Nephron progenitor cell (in vitro differentiated cells): ENCODE measurements at places on chromosomes 6 and 20.

DNA sequence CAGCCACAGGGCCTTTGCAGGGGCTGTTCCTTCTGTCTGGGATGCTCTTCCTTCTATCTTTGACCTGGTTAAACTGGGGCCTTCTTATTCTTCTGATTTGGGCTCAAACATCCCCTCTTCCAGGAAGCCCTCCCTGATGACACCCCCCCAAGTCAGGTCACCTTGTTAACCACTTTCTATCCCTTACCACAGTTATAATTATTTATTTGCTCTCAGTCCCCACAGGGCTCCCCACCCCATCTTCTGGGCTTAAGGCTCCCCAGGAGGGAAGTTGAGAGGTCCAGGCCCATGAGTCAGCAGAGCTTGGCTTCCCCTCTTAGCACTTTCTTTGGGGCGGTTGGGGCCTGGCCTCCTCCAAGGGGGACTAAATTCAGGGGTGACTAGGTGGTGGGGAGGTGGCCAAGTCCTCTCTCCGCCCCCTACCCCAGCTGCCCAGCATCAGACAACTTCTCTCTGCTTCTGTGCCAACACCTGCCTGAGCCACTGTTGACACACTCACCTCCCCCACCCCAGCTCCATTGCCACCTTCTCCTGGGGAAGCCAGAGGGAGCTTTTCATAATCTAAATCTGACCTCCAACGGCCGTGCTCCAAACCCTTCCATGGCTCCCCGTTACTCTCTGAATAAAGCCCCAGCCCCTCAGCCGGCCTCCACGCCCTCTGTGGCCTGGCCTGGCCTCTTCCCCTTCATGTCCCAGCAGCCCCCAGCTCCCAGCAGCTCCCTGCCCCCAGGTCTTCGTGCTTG, 70.0 kb downstream of the CEBPB start:
- DNase-seq, result no peak

DNA sequence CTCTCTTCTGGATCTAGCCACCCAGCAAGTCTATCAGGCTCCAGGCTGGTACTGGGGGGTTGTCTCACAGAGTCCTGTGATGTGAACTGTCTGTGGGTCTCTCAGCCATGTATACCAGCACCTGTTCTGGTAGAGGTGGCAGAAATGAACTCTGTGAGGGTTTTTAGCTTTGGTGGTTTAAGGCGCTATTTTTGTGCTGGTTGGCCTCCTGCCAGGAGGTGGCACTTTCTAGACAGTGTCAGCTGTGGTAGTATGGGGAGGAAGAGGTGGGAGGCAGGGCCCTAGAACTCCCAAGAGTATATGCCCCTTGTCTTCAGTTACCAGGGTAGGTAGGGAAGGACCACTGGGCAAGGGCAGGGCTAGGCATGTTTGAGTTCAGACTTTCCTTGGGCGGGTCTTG, 75.8 kb downstream of the SNAP91 start:
- no peak for DNase-seq

DNA sequence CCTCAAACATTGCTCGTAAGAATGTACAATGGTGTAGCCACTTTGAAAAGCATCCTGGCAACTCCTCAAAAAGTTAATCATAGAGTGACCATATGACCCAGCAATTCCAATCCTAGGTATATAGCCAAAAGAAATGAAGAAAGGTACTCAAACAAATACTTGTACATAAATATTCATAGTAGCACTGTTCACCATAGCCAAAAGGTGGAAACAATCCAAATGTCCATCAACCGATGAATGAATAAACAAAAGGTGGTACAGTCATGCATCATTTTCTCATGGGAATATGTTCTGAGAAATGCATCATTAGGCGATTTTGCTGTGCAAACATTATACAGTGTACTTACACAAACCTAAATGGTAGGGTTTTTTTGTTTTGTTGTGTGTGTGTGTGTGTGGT, 74.4 kb upstream of the TBC1D7 start:
- DNase-seq, result no peak

DNA sequence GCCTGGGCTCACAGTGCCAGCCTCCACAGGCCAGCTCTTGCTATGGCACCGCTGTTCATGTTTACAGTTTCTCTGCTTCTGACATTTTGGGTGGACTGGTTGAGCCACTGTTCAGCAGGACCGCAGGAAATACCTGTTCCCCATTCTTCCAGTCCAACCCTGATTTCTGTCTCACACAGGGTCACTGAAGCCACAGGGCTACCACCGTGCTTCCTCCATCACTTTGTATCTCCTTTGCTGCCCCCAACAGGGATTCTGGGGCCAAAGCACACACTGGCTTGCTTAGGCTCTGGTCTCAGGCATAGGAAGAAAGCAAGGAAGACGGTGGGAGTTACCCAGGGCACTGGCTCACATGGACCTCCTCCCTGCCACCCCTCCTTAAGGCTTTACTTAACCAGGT, 164.5 kb downstream of the UNC5CL start:
- DNase-seq, result no peak

- DNase-seq, result no peak
These were observed 226.4 kb upstream of the PLCB4 start for GRCh38 chr20:8842525-8842924.

GRCh38 chr20:38325905-38326304, 20.4 kb upstream of the LBP start:
- no peak for DNase-seq

DNA sequence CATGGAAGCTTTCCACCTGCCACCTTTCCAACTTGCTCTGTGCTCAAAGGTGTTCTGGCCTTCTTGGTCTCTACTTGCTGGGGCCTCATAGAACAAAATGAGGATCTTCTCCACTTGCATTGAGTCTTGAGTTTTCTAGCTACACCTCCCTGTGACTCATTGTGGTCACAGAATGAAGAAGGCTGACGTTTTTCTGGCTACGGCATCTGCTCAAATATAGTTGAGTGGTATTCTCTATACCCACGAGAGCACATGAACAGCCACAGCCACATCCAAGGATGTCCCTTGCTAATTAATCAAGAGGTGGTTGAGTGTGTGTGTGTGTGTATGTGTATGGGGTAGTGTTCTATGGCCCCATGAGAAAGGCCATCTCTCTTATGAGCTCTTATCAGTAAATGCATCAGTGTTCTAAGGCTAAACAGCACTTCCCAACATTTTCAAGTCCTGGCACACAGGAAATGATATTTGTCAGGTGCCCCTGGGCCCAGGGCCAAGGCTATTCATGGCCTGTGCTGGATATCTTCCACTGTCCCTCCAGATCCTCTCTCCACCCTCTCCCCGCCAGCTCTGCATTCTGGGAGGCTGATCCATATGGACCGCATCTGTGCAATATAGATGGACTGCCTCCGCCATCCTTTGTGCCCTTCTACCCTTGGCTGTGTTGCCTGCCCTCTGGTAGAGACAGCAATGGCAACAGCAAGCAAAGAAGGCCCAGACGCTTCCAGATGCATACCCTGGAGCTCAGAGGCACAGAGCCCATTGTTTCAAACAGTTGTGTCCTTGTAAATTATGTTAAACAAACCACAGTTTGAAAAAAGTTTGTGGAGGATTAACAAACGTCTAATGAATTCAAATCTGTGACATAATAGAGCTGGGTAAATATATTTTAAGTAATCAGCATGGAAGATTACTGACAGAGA, 150.2 kb downstream of the LRFN2 start:
- no peak for DNase-seq

GRCh38 chr6:14912226-14912625, 333.6 kb upstream of the JARID2 start:
- no peak for DNase-seq

- DNase-seq, result no peak
These were observed 592.3 kb downstream of the PKHD1 start for GRCh38 chr6:51495096-51495495.

GRCh38 chr6:153858529-153858928, 180.5 kb upstream of the OPRM1 start:
- no peak for DNase-seq

- DNase-seq, result no peak
These were observed 1176.0 kb upstream of the GJE1 start for GRCh38 chr6:140956571-140957369.

DNA sequence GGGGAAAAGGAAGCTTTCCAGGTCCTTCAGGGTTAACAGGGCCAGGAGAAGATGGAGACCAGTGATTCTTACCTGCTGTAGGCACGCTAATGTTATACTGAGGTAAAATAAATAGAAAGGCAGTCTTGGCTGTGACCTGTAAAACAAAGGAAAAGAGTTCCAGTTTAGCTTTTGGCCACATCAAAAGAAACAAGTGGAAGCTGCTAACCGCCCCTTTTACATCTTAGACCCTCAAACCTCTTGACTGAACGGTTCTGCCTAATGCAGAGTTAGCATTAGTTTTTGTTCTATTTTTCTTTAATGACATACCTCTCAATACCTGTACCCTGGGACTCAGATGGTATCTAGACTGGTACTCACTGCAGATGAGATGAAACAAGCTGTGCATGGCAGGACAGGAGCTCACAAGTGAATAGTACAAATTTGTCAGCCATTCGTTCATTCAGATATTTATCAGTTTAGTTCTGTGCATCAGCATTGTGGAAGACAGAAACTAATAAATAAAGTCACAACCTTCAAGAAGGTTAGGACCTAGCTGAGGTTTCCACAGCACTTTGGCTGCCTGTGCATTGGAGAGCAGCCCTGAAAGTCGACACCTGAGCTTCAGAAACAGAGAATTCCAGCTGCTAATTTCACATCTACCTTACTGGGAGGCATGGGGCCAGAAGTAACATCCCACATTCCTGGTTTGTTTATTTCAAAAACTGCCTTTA, 41.0 kb downstream of the TRAM2 start:
- no peak for DNase-seq

- no peak for DNase-seq
These were observed 135.3 kb downstream of the LINC00237 start for GRCh38 chr20:20970841-20971240.

GRCh38 chr6:33984466-33985312, 161.2 kb downstream of the GRM4 start:
- no peak for DNase-seq

DNA sequence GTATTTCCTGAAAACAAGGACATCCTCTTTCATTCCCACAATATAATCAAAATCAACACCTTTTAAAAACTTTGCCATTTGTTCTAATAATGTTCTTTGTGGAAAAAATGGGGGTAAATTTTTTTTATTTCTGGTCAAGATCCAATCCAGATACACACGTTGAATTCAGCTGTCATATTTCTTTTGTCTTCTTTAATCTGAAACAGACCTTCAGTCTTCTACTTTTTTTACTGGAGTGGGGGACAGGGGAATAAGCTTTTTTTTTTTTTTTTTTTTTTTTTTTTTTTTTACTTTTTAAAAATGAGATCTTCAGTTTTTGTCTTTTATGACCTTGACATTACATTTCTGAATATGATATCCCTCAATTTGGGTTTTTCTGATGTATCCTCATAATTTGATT, 69.1 kb downstream of the SCAND1 start:
- no peak for DNase-seq

GRCh38 chr6:150492507-150492906, 107.2 kb upstream of the PLEKHG1 start:
- no peak for DNase-seq
